MG63 (cell line): ENCODE measurements at places on chromosomes 5 and 9. TPM values are rescaled to one million over a fixed set of nuclear protein-coding genes. Genes with fewer than 3 reads are reported as not detected.

- DNase-seq: no peak
Observed at GRCh38 chr9:8655071-8655470, 855.5 kb upstream of the DMAC1 start.

- peak; percentile 23 for DNase-seq
Observed at GRCh38 chr9:76677481-76678055, 86.7 kb upstream of the PCA3 start.

DNA sequence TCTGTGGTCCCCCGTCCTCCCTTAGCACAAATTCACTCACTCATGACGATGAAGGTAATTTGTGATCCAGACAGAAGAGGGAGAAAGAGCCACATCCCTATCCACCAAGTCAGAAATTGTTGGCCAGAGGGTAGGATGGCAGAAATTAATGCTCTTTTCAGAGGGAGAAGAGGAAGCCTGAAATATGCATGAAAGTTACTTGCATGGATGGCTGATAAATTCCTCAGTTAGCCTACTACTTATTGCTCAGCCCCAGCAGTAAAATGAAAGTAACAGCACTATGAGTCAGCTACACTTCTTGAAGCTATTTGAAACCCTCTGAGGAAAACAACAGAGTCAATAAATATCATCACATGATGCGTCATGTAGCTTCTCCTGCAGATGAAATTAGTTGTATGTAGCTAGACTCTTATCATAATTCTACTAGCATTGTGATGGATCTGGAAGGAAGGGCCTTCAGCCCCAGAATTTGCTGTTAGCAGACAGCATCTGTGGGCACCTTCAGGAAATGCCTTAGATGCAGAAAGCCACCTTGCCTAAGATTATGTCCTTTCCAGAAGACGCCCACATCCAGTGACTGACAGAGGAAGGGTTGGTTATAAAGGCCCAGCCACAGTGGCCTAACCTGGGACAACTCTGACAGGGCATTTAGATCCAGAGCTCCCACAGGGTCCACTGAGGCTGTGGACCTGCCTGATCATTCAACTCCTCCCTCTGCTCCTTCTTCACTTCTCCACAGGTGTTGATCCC is 81.2 kb upstream of the CCDC112 start:
- DNase-seq: no peak

DNA sequence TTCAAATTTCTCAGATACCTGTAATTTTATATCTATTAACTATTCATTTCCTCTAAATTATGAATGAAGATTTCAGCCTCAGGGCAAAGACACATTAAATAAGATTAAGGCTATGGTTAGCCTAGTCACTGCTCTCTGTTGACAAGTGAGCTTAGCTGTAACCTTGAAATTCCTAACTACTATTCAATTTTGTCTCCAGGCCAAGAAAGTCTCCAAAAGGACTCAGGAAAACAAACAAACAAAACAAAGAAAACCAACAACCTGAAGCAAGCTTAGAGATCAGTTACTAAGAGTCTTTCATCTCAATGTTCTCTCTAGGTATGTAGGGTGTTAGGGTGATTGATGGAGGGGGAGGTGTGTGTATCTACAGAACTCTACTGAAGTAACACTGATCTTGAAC is 9.6 kb upstream of the CTNNAL1 start:
- DNase-seq: no peak

DNA sequence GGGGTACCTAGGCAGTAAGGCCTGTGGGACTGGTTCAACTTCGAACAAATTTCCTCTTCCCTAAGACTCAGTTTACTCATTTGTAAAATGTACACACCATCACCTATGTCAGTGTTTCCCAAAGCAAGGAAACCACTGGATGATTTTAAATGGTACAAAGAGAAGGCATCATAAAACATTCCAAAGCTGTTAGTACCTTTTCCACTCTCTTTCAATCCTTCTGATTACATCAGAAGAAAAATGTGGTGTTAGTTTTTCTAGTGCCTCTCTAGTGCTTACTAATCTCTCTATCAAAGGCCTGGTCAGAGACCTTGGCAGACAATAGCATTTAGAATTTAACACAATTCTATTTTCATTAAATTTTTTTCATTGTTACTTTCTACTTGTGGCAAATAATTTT is 18.1 kb downstream of the NR6A1 start:
- DNase-seq: no peak

The CCDC192 gene
- not detected in 2 replicates for total RNA-seq

The OTP gene
- not detected in 2 replicates for total RNA-seq
